ENCODE measurements at places on chromosomes 5 and 9.

- DNase-seq: no peak
Measured at GRCh38 chr9:8599937-8600336, 800.4 kb upstream of the DMAC1 start.

GRCh38 chr9:127142291-127142690, 19.9 kb upstream of the ANGPTL2 start:
- no peak for DNase-seq

GRCh38 chr9:11097020-11097419, 484.2 kb upstream of the PTPRD start:
- no peak for DNase-seq

- DNase-seq: no peak
Measured at GRCh38 chr9:131657456-131657855, 82.4 kb downstream of the RAPGEF1 start.

GRCh38 chr9:91193658-91194391, 167.9 kb downstream of the AUH start:
- DNase-seq: peak; percentile 40

GRCh38 chr9:27539479-27540441, 10.1 kb upstream of the MOB3B start:
- DNase-seq: peak; percentile 36

- no peak for DNase-seq
Measured at GRCh38 chr5:143588933-143589662, 185.6 kb upstream of the NR3C1 start.

DNA sequence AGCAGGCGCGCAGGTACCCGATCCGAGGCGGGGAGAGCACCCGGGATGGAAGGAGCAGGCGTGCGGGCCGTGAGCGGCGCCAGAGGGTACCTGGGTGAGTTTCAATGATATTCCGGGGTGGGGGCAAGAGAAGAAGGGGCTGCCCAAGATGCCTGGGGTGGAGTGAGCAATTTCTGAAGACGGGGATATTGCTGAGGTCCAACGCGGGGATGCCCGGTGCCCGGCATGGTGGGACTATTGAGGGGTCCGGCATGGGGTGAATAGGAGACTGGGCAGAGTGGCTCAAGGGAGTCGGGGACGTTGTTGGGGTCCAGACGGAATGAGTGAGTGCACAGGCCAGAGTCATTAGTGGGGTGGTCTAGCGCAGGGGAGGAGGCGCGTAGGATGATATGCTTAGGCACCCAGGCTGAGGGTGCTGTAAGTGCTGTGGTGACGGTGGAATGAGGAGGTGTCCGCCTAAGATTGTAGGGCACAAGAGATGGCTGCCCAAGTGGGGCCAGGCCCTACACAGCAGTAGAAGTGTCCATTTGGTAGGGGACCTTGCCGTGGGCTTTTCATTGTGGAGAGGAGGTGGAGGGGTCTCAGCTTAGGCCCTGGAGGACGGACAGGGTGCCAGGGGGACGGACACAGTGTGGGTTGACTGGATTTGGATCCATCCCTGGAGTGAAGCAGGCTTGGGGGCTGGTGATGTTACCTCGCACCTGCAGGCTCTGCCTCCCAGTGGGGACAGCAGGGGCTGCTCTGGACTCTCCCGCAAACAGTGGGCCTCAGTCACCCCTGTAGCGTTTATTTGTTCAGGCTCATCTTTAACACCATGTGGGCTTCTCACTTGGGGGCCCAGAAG, 719 bp downstream of the MIGA2 start:
- DNase-seq: no peak

DNA sequence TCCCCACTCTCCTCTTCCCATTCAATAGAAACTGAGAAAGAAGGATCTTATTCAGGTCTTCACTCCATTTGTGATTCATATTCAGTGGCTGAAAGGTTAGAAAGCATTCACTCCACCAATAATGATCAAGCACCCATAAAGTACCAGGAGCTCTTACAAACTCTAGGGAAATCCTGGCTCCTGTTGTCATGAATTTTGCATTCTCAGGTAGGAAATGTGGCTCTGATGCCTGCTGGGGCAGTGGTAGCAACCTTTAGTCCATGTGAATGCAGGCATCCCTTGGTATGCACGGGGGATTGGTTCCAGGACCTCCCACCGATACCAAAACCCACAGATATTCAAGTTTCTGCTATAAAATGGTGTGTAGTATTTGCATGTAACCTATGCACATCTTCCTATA, 3.6 kb upstream of the RORB start:
- DNase-seq: no peak

DNA sequence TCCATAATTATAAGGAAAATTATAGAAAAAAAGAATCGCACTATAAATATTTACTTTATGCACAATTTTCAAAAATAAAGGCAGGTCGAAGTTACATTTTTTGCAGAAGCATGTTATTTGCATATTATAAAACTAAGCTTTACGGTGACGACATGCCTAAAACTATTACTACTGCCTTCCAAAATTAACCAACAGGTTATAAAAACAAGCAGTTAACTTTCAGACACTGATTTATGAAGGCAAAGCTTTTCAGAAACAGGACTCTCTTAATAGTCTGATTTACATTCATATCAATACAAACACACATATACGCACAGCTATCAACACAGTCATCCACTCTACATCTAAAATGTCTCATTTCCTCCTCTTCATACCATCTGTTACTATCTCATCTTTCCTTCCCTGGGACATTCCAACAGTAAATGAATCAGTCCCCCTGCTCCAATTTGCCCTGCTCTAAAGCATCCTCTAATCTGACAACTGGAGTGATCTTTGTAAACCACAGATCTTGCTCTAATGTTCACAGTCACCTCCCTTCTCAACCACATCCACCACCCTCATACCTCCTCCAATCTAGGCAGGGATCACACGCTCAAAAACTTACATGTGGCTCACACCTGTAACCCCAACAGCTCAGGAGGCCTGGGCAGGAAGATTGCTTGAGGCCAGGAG, 21.6 kb downstream of the FBXW11 start:
- no peak for DNase-seq

DNA sequence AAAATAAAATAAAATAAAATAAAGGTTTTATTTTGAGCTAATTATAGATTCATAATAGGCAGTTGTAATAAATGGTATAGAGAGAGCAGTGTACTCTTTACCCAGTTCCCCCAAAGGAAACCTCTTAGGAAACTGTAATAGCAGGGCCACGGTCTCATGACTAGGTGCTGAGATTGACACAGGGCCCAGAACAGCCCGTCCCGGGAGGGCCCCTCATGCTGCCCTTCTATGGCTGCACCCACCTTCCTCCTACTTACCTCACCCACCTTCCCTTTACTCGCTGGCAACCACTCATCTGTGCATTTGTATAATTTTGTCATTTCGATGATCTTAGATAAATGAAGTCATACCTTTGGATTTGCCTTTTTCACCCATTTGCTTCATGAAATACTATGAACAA, 16.1 kb downstream of the CACNA1B start:
- DNase-seq: peak; percentile 45

Data from putamen (tissue), 1 donor.